ENCODE measurements at places on chromosomes 16 and 17.

- DNase-seq, result no peak
Observed at GRCh38 chr16:2833776-2834175, 3.7 kb downstream of the ZG16B start.

GRCh38 chr16:85878407-85878806, 20.6 kb upstream of the IRF8 start:
- DNase-seq, result no peak

DNA sequence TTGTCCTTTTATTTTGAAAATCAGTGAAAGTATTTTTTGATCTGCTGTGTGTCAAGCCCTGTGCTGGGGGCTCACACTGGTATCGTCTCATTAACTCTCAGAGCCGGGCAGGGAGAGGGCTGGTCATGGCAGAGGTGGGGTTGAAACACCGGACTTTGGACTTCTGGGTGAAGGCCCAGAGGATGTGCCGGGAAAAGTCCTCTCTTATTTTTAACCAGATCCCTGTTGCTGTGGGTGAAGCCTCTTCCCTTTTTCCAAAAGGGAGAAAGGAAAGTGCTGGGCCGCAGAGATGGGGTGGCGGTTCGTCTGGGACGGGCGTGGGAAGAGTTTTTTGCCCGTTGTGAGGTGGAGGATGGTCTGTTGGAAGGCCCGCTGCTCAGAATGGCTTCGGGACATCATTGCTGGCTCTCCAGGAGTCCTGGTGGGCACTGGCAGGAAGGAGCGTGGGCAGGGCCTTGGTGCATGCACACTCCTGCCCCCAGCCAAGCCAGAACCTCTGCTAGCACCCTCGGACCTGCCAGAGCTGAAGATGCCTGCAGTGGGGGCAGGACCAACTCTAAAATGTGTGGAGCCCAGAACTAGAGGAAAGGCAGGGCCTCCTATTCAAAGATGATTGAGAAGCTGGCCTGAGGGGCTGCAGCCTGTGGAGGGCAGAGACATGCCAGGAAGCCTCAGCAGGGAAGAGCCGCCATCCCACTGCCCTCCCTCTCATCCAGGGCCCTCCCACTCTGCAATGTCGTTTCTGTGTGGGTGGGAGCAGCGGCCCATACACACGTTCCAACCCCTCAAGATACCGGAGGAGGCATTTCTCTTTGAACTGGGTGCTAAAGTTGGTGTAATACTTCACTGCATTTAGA, 213.2 kb downstream of the CCDC182 start:
- peak; percentile 34 for DNase-seq

DNA sequence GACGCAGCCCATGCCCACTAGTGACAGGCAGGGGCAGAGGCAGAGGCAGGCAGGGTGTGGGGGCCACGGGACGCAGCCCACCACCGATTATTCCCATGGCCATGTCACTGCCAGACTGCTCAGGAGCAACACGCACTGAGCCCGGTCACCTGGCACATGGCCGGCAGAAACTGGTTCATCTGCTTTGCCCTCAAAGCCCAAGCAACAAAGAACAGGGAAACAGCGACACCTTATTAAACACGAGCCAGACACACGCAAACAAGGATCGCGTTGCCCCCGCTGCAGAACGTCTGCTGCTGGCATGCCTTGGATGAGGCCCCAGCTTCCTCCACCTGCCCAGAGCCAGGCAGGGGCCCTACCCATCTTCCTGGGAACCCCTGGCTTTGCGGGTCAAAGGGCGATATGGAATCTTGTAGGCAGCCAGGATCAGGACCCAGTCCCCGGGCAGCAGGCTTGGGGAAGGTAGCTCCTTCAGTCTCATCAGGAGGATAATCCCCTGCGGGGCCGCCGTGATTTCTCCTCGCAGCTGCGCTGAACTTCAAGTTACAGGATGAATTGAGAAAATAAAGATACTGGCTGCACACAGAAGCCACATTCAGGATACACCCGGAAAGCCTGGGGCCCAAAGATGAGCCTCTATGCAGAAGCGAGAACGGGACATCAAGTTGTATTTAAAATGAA, 4.8 kb downstream of the TBC1D16 start:
- no peak for DNase-seq
